Epithelial cell of proximal tubule (primary cell): ENCODE measurements at places on chromosomes 6 and 20. TPM values are rescaled to one million over a fixed set of nuclear protein-coding genes. Genes with fewer than 3 reads are reported as not detected.

Gene MATN4
- not detected in 2 replicates for total RNA-seq

Gene RSPH9
- total RNA-seq: 0.14 TPM in 1 of 2 replicates, not detected in the other

Gene IL17F
- total RNA-seq: not detected in 2 replicates

Gene TNFRSF6B
- total RNA-seq: 509 and 817 TPM in 2 replicates

GRCh38 chr6:14951704-14952103 is 294.2 kb upstream of the JARID2 start:
- DNase-seq: no peak

Gene ARMH2
- not detected in 2 replicates for total RNA-seq

Gene ZNF337
- total RNA-seq: 6.1 and 8.0 TPM in 2 replicates

DNA sequence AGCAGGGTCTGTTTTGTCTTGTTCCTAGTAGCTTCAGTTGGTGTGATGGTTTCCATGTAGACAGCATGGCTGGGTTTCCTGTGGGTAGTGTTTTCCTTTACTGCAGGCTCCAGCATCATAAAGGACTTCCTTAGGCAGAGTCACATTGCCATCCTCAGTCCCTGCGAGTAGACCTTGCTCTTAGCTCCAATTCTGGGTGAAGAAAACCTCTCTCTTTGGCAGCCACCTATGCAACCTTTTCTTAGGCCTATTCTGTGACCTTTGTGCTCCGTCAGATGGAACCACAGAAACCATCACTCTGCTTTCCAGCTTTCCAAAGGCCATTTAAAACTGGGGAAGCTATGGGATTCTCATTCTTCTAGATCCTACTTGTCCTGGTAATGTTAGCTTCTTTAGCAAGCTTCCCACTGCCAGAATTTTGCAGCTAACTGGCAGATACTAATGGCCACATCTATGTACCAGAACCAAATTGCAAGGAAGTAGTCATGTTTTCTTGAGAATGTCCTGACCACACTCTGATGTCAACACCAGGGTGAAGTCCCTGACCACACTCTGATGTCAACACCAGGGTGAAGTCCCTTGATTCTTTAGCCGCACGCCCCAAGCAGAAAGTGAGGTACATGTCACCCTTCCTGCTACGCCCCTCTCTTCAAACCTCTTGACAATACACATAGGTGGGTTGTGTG is 646.6 kb upstream of the HS3ST5 start:
- no peak for DNase-seq

DNA sequence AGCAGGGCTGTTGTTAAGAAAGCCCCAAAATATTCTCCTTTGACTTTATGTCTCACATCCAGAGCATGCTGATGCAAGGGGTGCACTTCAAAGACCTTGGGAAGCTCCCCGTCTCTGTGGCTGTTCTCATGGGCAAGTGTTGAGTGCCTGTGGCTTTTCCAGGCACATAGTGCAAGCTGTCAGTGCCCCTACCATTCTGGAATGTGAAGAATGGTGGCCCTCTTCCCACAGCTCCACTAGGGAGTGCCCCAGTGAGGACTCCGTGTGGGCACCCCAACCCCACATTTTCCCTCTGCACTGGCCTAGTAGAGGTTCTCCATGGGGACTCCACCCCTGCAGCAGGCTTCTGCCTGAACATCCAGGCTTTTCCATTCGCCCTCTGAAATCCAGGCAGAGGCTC is 673.7 kb downstream of the HTR1B start:
- DNase-seq: no peak

GRCh38 chr6:36612101-36612625 is 18.0 kb downstream of the SRSF3 start:
- no peak for DNase-seq

DNA sequence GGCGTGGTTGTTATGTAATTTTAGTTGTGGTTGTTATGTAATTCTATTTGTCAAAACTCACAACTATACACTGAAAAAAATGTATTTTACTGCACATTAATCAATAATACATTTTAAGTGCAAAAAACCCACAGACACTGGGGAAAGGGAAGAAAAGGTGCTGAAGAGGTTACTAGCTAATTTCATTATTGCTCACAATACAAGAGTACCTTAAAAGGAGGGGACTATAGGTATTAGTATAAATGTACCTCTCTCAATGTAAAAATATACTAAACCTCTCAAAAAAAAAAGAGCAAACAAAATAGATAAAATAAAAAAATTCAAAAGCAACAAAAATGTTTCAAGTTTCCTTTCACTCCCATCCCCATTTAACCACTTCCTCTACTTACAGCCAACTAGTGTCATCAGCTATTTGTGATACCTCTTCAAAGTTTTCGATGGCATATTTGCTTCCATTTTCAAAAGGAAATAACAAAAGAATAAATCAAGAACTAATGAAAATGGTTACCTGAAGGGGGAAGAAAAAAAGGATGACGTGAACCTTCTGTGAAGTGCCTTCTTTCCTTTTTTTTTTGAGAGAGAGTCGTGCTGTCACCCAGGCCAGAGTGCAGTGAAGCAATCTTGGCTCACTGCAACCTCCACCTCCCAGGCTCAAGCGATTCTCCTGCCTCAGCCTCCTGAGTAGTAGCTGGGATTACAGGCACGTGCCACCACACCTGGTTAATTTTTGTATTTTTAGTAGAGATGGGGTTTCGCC is 30.2 kb downstream of the RANBP9 start:
- no peak for DNase-seq

Gene SULF2
- total RNA-seq: 11.2 and 20.4 TPM in 2 replicates

GRCh38 chr20:4441191-4441590 is 280.5 kb upstream of the PRND start:
- no peak for DNase-seq

- DNase-seq: peak; percentile 57
Measured at GRCh38 chr6:8194490-8194889, 92.1 kb upstream of the EEF1E1 start.

DNA sequence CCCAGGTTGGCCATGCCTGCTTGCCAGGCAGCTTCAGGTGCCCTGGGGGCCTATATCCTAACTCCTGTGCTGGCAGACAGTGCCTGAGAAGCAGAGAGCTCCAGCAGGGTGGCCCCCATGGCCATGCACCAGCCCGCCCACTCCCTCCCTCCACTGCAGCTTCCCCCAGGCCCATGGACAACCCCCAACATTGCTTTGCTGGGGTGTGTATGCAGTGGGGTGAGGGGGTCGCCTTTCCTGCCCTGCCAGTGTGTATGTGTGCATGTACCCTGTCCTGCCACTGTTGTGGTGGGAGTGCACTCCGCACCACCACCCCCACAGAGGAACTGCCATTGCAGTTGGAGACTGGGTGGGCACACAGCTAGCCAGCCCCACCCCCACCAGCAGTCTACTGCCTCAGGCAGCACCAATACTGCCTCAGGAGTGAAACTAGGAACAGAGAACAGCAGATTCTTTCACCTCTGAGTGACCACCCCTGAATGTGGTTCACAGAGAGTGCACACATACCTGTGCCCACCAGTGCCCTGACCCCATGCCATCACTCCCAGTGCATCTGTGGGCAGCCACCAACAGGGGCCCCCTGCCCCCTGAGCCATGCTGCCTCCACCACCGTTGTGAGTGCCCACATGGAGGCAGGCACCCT is 151.1 kb downstream of the LRRC1 start:
- no peak for DNase-seq

GRCh38 chr6:105453968-105454367 is 51.1 kb upstream of the PREP start:
- no peak for DNase-seq
